ENCODE measurements at places on chromosomes 6 and 20.

GRCh38 chr20:49480236-49480635 is 2.2 kb downstream of the KCNB1 start:
- no peak for DNase-seq

DNA sequence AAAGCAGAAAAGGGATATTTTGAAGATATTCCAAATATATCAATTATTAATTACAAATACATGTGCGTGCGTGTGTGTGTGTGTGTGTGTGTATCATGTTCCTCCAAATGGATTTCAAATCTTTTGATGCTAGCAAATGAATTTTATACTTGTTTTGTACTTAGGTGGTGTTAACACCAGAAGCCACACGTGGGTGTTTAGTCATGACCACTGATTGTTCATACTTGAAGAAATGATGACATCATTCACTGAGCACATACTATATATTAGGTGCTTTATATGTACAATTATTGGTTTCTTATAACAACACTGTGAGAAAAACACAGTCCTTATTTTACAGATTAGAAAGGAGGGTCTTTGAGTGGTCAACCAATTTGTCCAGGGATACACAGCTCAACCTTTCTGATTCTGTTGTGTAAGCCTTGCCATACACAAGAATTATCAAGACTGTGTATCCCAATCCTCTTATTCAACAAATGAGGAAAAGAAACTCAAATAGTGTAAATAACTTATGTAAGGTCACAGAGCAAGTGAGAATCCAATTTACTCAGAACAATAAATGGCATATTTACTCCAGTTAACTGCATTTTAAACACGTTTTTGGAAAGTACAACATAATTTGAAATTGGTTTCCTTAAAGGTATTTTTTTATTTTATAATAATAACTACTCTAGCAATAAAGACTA is 88.5 kb downstream of the BCAS1 start:
- no peak for DNase-seq

GRCh38 chr6:90596967-90597539 is 10.2 kb upstream of the MAP3K7 start:
- no peak for DNase-seq

DNA sequence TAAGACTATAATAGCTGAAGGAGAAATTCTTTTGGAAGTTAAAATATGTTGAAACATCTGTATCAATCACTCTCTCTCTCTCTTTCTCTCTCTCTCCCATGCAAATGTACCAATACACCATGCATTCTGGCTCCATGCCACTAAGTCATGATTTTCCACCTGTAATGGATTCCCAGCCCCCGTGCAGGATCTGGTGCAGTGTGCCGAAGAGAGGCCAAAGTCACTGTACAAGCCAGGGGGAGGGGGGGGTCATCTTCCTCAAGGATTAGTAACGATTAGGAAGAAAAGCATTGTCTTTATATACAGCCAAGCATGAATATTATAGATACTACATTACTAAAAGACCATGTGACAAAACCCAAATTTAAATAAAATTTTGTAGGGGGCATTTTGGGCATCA is 725.1 kb downstream of the KIF16B start:
- no peak for DNase-seq

DNA sequence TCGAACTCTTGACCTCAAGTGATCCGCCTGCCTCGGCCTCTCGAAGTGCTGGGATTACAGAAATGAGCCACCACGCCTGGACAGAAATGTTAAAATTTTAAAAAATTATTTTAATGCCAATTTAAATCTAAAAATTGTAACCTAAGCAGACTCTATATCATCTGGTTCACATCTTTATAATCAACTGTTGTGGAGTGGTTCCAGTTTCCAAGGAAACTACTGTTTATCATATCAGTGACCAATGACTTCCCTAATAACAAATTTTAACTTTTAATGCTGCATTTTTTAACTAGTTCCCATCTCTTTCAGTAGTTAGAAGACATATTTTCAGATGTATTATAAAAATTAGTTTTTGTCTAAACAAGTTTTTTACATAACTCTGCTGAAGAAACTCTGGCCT is 5.2 kb upstream of the BTN3A2 start:
- DNase-seq: no peak

- DNase-seq: no peak
Observed at GRCh38 chr6:84222426-84222825, 5.0 kb downstream of the CEP162 start.

GRCh38 chr6:132725471-132725870 is 11.6 kb upstream of the VNN1 start:
- no peak for DNase-seq
